ELR (cell line): ENCODE measurements at places on chromosomes 16 and 17.

- no peak for DNase-seq
These were observed 320.2 kb downstream of the MAP2K6 start for GRCh38 chr17:69734656-69735055.

GRCh38 chr16:82395212-82395611 is 225.2 kb upstream of the MPHOSPH6 start:
- no peak for DNase-seq

DNA sequence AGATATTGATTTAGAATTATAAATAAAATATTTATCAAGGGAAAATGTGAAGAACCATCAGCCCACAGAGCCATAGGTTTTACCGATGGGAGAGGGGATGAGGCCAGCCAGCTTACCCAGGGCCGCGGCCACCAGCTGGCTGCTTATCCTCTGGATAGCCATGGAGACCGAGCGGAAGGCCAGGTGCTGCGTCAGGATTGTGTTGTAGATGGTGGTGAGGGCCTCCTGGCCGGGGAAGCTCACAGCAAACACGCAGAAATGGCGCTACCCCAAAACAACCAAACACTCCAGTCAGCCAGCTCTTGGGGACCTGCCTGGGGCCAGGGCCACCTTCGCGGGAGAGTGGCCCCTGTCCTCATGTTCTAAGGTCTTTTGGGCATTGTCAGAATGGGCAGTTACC is 97.8 kb downstream of the DNAH17 start:
- DNase-seq = no peak

DNA sequence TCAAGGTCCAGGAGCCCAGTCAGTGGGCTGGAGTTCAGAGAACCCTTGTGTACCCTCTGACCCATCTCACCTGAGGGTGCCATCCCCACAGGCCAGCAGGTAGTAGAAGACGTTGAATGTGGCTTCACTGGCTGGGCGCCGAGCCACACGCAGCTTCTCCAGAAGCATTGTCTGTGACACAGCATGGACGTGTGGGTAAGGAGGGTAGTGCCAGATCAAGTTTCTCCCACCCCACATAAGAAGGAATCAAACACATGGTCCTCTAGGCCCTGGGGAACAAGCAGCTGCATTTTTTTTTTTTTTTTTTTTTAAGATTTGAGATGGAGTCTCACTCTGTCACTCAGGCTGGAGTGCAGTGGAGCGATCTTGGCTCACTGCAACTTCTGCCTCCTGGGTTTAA is 60.9 kb downstream of the MYO18A start:
- no peak for DNase-seq

- peak; percentile 79 for DNase-seq
These were observed 4.9 kb downstream of the CDK3 start for GRCh38 chr17:76005263-76006149.

DNA sequence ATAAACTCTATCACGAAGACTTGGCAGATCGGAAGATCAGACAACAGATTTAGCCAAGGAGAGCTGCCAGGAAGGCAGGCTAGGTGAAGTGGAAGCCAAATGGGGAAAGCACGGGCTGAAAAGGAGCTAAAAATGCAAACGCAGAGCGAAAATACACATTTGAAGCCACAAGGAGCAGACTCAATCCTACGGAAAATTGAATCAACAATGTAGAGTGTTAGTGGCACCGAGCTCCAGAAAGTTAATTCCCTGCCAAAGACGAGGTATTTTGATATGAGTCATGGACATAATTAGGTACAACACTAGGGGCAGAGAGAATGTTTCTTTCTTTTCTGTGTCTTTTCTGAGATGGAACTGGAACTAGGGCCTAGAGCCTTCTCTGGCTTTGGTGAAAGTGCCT is 20.7 kb downstream of the GSG1L start:
- DNase-seq = no peak

GRCh38 chr17:47200325-47200664 is 8.9 kb upstream of the MYL4 start:
- no peak for DNase-seq
